Vagina (tissue), 2 donors: ENCODE measurements at places on chromosomes 1 and 21.
A peak's percentile ranks its signal among the peaks of the same experiment; 100 is the strongest.

DNA sequence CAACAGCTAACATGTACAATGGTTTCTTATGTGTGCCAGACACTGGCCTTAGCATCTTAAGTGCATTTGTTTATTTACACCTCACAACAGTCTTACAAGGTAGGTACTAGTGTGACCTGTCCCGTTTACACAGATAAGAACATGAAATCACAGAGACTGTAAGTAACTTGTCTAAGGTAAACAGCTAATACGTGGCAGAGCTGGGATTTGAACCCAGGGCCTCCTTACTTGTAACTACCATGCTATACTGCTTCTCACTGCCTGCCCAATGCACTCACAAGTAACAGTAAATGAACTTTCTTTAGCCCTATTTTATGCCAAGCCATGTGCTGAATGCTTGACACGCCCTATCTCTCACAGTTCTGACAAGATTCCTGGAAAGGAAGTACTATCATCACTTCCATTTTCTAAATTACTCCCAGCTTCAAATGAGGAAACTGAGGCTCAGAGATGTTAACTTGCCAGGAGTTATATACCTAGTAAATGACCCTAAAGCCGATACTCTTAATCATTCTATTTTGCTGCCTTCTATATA lies 25.7 kb upstream of the ROR1 start:
- DNase-seq, result no peak

GRCh38 chr1:10057343-10057742 lies 24.6 kb downstream of the UBE4B start:
- no peak for DNase-seq

DNA sequence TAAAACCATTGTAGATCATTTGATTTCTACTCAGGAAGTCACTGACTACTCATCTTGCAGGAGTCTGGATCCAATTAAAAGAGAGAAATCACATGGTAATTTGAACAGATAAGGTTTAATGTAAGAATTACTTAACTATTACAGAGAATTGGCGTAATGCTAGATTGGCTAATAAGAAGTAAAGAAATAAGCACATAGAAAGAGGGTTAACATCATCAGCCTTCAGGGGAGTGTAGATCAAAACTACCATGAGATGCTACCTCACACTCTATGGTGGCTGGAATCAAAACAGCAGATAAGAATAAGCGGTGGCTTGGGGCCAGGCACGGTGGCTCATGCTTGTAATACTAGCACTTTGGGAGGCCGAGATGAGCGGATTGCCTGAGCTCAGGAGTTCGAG lies 11.7 kb downstream of the ST3GAL3 start:
- no peak for DNase-seq

- no peak for DNase-seq
These were observed 53.5 kb downstream of the MRPL37 start for GRCh38 chr1:54253480-54253879.

DNA sequence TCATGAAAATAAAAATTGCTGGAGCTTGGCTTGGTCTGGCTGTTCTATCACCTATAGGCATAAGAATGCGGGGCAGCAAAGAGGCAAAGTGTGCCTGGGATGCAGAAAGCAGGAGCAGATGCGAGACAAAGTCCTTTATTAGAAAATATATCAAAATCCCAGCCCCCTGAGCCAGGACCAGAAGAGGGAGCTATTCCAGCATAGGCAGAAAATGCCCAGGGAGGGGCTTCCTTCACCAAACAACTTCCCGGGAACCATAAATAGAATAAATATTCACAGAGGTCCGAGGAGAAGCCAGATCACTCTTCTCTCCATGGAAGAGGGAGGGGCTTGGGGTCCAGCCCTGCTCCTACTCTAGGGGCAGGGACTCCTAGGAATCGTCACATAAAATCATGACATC lies 5.0 kb downstream of the PPOX start:
- no peak for DNase-seq

DNA sequence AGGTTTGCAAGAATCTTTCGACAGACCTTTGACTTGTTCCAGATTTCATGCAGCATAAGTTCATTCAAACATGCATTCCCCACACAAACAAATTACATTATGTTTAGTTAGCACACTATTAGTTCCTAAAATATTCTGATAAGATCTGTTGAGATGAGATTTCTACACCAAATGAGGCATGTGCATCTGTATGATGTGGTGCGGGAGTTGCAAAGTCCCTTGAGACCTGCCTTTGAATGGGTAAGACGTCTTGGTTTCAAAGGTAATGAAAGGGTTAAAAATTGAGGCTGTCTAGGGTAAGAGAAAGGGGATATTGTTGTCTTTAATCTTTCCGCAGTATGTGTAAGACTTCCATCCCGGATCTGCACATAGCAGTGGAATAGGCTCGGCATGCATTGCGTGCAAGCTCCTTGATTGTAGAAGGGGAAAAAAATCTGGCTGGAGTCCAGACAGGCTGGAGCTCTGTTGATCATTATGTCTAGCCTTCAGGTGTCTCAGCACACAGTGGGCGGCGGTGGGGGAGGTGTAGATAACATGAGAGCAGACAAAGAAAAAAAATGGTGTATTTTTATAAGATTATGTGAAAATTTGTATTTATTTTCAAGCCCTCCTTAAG lies 296.6 kb downstream of the PTPRC start:
- no peak for DNase-seq

GRCh38 chr1:160167580-160167979 lies 16.2 kb downstream of the ATP1A4 start:
- DNase-seq, result no peak

- no peak for DNase-seq
These were observed 5.8 kb downstream of the AGL start for GRCh38 chr1:99855914-99856450.

GRCh38 chr1:41351262-41352151 lies 9.7 kb upstream of the FOXO6 start:
- DNase-seq, result peak; percentile 32

DNA sequence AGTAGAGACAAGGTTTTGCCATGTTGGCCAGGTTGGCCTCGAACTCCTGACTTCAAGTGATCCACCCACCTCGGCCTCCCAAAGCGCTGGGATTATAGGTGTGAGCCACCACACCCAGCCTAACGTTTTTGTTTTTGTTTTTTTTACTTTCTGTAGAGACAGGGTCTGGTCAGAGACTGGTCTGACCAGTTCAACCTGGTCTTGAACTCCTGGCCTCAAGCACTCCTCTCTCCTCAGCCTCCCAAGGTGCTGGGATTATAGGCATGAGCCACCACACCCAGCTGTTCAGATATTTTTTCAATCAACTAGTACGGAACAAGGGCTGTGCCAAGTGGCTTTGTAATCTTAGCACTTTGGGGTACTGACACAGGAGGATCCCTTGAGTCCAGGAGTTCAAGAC lies 209.5 kb downstream of the RERE start:
- no peak for DNase-seq

- DNase-seq, result no peak
These were observed 73.4 kb downstream of the DTL start for GRCh38 chr1:212108981-212109380.

GRCh38 chr1:162319493-162320175 lies 57.0 kb downstream of the SPATA46 start:
- no peak for DNase-seq

DNA sequence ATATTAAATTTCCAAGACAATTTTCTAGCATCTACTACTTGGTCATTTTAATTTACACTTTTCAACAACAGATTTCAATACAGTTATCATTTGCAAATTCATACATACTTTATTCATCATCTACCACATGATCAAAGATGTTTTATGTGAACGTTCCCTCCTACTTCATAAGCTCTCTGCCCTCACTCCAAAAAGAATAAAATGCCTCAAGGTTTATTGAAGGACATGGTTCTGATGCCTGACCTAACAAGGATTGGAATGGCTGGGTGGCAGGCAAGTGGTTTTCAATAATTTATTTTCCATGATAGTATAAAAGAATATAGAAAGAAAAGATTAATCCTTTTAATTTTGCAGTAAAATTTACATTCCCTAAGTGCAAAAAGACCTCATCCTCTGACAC lies 5.4 kb downstream of the CDKN2C start:
- DNase-seq, result no peak

DNA sequence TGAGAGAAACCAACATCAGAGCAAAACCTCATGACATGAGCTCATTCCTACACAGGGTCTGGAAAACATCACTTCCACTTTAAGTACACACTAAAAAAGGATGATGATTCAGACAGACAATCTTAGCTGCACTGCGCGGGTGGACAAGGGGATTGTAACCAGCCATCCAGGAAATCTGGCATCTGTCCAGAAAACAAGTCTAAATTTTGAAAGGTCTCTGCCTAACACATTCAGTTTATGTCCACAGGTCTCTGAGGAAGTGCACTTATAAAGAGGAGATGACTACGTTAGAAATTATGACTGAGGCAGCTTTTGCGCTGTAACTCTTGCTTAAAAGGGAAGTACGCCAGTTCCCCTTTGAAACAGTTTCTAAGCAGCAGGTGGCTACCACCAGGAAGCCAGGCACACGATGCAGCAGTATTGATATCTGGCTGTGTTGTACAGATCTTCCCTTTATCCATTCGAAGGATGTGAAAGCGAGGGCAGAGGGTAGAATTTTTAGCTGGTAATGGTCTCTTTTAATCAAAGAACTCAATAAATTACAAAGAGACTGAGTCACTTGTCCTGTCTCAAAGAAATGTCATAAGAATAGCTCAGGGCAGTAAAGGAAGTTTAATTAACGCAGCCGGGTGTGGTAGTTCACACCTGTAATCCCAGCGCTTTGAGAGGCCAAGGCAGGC lies 128.0 kb downstream of the SETD4 start:
- no peak for DNase-seq

GRCh38 chr1:74266001-74266400 lies 30.8 kb downstream of the TNNI3K start:
- DNase-seq, result no peak

- DNase-seq, result no peak
These were observed 12.7 kb downstream of the SLC25A33 start for GRCh38 chr1:9551984-9552383.

DNA sequence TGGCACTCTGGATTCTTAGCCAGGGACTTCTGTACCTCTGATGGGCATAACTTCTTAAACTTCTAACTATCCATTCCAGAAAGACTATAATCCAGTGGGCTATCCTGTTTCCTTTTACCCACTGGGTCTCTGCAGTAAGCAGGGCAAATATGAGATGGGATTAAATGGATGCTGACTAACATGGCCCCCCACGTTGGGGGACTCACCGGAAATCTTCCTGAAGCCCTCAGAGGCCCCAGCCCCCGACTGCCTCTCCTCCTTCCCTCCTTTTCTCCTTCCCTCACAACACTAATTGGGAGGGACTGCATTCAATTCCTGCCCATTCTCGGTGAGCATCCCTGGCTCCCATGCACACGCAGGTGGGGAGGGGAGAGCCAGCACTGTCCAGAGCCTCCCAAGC lies 70.1 kb downstream of the SSBP3 start:
- no peak for DNase-seq

DNA sequence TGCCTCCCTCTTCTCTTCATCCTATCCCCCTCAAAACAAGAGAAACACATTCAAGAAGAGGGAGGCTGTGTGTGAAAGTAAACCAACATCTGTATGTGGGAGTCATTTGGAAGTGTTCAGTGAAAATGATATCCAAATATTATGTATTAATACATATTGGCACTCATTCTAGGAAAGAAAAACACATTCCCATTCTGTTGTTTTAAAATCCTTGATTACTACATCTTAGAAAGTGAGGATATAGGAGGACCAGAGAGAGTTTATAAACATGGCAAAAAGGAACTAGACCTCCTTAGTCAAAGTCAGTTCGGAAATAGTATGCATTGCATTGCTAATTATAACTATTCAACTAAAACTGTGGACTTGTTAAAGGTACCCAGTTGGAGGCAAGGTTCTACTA lies 786.6 kb downstream of the ADGRL2 start:
- no peak for DNase-seq

- DNase-seq, result no peak
These were observed 132.9 kb upstream of the DPYD start for GRCh38 chr1:98053471-98054366.

GRCh38 chr1:94661431-94661932 lies 119.9 kb upstream of the F3 start:
- no peak for DNase-seq

DNA sequence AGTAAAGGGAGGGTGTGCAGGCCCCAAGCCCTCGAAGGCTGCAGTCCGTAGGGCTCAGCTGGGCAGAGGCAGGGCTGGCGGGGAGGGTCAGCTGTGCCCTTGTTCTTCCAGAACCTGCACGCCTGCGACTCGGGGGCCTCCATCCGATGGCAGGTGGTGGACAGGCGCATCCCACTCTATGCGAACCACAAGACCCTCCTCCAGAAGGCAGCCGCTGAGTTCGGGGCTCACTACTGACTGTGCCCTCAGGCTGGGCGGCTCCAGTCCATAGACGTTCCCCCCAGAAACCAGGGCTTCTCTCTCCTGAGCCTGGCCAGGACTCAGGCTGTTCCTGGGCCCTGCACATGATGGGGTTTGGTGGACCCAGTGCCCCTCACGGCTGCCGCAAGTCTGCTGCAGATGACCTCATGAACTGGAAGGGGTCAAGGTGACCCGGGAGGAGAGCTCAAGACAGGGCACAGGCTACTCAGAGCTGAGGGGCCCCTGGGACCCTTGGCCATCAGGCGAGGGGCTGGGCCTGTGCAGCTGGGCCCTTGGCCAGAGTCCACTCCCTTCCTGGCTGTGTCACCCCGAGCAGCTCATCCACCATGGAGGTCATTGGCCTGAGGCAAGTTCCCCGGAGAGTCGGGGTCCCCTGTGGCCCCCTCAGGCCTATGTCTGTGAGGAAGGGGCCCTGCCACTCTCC lies 13.6 kb upstream of the LRRC3 start:
- DNase-seq, result no peak

DNA sequence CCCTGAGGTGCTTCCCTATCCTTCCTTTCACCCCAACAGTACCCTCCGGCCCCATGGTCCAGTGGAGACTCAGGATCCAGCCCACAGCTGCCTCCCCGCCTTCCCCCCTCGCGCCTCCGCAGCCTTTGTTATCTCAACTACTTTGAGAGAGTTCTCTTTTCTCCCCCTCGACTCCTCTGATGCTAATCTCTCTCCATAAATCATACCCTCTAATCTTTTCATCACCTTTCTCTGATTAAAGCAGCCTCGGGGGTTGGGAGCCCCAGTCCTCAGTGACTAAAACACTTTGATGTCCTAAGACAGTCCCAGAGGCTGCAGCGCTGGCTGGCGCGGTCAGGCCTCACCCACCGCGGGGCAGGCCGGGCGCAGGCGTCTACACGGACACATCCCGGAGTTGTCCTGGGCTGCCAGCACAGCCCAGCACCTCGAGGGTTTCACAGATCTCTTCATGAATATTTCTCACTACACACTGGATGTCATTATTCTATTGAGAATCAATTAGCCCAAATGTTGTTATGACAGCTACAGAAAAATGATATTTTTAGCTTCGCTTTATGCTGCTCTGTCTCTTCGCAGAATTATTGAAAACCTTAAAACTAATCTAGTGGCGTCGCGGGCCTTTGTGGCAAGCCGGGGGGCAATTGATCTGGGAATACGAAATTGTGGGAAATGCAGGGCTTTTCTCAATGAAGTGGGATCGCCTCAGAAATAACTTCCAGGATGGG lies 289.5 kb downstream of the RRAGC start:
- no peak for DNase-seq

- DNase-seq, result no peak
These were observed 10.3 kb downstream of the RNU1-2 start for GRCh38 chr1:16905868-16906702.
